Right renal pelvis (tissue), 4 donors: ENCODE measurements at places on chromosomes 7 and 10. TPM values are rescaled to one million over a fixed set of nuclear protein-coding genes. Genes with fewer than 3 reads are reported as not detected.

- no peak for DNase-seq
These were observed 176.2 kb upstream of the ITGB1 start for GRCh38 chr10:33134011-33134751.

DNA sequence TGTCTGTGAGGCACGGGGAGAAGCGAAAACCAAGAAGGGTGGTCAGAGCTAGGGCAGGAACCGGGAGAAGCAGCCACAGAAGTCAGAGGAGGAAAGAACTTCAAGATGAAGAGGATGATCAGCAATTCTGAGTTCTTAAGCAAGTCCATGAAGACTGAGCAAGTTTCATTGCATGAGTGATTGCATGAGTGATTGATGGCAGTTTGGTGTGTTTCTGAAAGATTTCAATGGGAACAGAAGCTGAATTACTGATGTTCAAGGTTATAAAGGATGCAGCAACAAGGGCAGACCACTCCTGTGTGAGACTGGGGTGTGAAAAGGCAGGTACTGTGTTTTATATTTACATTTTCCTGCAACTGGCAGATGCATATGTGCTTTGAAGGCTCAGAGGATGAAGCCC is 35.4 kb downstream of the CCNY start:
- DNase-seq = no peak

GRCh38 chr10:30462513-30462912 is 28.5 kb downstream of the MAP3K8 start:
- no peak for DNase-seq

DNA sequence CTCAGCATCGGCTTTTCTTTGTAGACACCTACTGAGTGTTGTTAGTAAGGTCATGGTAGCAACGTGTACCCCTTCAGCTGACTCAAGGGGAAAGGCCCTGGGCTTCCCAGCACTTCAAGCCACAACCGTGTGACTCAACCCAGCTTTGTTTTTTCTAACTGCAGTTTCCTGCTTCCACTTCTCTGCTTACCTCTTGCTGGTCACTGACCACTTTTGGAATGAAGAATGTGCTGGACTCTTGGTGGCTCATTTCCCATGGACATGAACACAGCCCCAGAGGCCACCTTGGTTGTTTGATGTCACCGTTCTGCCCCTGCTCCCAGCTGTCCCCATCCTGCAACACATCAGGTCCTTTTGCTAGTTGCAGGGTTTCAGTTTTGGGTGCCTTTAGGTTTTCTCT is 69.5 kb upstream of the ZNF438 start:
- no peak for DNase-seq

GRCh38 chr10:122576291-122576690 is 15.7 kb downstream of the DMBT1 start:
- DNase-seq = no peak

- DNase-seq = no peak
These were observed 39.0 kb downstream of the TET1 start for GRCh38 chr10:68598978-68599770.

GRCh38 chr10:72260239-72260975 is 13.3 kb upstream of the DDIT4 start:
- DNase-seq = peak; percentile 88

Gene SRRM3
- 2.6 TPM for polyA plus RNA-seq

Gene KIAA1549
- polyA plus RNA-seq = 12.2 TPM

Gene LRIT1
- not detected for polyA plus RNA-seq
